ENCODE measurements at places on chromosomes 3 and 15. TPM values are rescaled to one million over a fixed set of nuclear protein-coding genes. Genes with fewer than 3 reads are reported as not detected.

POC1A gene
- total RNA-seq, result 21.6 TPM

AMOTL2 gene
- total RNA-seq, result 230 TPM

INO80 gene
- 27.9 TPM for total RNA-seq

IQCH gene
- total RNA-seq, result 4.8 TPM

GOLGA8H gene
- 0.32 TPM for total RNA-seq

CCDC39 gene
- not detected for total RNA-seq

ARNT2 gene
- 21.2 TPM for total RNA-seq

SH2D7 gene
- not detected for total RNA-seq

FBXO40 gene
- not detected for total RNA-seq

CYP1A2 gene
- not detected for total RNA-seq

TTC21A gene
- 3.9 TPM for total RNA-seq

IREB2 gene
- 13.5 TPM for total RNA-seq

UBE2E2 gene
- total RNA-seq, result 23.3 TPM

KCNMB2 gene
- total RNA-seq, result not detected

TMEM158 gene
- total RNA-seq, result 17.2 TPM

CLDN16 gene
- total RNA-seq, result not detected

SOX2 gene
- 11.0 TPM for total RNA-seq

SLC12A8 gene
- total RNA-seq, result 1.2 TPM

Data from A375 (cell line).